ENCODE measurements at places on chromosomes 5 and 9.

DNA sequence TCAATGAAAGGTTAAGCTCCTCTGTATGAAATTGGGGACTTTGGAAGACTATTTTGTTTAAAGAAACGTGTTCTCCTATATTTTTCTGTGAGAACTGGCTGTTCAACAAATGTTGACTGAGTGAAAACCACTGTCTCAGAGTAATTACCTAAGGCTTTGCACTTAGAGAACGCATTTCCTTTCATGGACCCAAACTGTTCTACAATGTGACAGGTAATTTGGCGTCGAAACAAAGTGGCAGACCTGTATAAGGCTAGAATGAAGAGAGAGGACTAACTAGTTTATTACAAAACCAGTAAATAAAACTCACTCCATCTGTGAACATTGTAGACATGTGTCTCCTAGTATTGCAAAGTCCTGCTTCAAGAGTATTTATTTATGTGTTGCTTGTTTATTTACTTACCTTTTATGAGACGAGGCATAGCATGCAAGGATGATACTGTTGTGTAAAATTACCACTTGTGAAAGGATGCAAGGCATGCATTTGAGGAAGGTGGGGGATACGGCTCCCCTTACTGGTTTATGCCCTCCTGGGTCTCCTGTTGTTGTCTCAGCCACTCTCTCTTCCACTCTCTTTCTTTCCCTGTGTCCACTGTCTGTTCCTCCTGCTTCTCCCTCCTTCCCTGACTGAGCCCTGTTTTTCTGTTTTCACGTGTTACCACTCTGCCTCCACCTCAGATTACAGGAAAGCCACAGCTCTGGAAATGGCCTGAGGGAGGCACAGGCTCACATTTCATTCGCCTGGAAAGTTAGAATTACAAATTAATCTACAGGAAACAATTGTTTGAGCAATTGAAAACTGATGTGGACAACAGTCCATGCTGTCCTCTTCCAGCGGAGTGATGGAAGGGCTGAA lies 444.0 kb upstream of the ZNF608 start:
- no peak for DNase-seq

- no peak for DNase-seq
Observed at GRCh38 chr5:148640471-148640870, 13.9 kb downstream of the HTR4 start.

GRCh38 chr9:31032206-31032605 lies 1352.2 kb upstream of the ACO1 start:
- no peak for DNase-seq

GRCh38 chr9:36945999-36946398 lies 88.1 kb downstream of the PAX5 start:
- DNase-seq = no peak

All from T-helper 17 cell (primary cell).